Iris pigment epithelial cell (primary cell): ENCODE measurements at places on chromosomes 6 and 20.

DNA sequence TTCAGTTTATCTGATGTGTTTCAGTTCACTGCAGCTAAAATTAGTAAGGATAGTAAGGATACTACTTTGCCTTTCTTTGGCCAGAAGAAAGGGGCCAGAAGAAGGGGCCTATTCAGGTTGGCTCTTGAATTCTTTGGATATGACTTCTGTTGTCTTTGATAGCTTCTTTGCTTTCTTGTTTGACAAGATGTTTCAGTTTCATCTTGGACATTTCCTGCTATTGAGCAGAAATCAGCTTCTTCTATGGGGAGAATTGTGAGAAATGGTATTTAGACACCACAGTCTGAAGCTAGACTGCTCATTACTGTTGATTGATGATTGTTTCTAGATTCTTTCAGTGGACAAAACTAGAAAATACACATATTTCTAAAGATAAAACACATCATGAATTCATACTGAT is 23.2 kb downstream of the L3MBTL3 start:
- no peak for DNase-seq

DNA sequence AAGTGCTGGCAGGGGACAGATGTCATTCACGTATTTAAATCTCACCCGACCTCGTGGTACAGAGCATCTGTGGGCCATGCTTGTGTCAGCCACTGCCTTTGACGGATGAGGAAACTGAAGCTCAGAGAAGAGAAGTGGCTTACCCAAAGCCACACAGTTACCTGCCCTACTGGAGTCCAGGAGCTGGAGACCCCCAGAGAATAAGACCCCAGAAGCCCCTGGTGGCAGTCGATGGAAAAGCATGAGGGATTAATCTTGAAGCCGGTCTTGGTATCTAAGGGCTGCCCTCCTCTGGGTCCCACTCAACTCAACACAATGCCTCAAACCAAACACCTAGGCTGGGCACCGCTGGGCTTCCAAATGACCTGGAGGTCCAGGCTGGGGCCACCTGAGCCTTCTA is 83.1 kb downstream of the GRM4 start:
- DNase-seq, result no peak

GRCh38 chr6:26140967-26141294 is 53.7 kb downstream of the HFE start:
- DNase-seq, result no peak

- DNase-seq, result no peak
Measured at GRCh38 chr6:168045706-168046620, 33.0 kb downstream of the FRMD1 start.

DNA sequence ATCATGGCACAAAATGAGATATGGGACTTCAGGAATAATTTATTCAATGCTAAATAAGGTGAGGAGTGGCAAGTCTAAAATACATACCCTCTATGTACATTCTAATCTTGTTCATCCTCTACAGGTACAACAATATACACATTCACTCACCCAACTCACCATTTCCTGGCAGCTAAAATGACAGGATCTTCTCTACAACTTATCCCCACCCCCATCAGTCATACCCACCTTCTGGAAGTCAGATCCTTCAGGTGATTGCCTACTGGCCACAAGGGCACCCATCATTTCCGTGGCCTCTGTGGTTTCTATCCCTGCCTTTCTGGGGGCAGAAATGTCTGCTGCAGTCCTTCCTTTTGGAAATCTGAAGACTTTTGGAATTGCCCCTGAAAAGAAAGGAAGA is 22.8 kb upstream of the CRIP3 start:
- no peak for DNase-seq

GRCh38 chr6:141848029-141848890 is 284.5 kb upstream of the GJE1 start:
- peak; percentile 14 for DNase-seq

DNA sequence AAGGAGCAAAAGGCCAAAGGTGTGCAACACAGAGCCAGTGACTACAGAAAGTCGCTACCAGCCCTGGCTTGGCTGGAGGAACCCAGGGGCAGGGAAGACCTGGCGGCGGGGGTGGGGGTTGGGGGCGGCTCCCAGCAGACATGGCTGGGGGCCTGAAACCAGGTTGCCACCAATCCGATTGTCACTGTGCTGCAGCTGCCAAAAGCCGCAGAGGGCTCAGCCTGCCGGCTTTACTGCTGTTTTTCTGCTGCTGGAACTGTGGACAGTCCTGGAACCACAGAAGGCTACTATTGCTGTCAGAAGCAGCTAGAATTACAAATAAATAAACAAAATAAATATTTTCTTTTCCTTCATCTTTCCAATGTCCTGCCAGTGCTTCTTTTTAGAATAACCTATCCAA is 25.7 kb upstream of the OGFRL1 start:
- no peak for DNase-seq

GRCh38 chr6:152503546-152503945 is 133.6 kb downstream of the SYNE1 start:
- DNase-seq, result peak; percentile 55

DNA sequence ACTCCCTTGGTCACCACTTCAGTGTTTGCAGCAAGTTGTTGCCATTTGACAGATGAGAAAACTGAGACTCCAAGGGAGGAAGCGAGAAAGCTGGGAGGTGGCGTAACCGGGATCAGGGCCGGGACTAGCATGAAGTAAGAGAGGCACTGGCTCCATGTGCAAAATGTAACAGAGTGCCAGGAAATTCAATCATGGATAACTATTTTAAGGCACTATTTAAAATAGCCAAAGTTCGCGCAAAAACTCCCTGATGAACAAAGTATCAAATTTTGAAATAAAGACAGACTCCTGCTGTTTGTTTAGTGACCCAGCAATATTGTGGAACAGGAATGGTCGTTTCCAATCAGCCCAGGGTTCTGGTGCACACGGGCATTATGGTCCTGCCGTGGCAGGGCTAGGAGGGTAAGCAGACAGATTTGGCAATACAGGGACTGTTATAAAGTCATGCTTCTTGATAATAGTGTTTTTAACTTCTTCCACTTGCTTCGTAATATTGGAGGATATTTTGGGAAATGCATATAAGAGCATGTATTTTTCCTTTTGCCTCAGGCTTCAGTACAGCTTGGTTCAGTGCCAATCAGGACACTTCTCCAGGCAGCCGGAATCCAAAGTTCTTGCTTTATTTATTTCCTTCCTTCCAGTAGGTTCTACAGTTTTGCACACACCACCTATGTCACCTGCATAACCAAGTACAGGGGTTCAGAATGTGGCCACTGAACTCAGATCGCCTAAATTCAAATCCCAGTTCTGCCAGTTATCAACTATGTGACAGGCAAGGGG is 141.6 kb downstream of the EYA2 start:
- DNase-seq, result no peak

- no peak for DNase-seq
Measured at GRCh38 chr6:151441390-151442166, 10.3 kb downstream of the RMND1 start.

GRCh38 chr20:36852187-36852586 is 23.8 kb upstream of the TLDC2 start:
- DNase-seq, result no peak

- DNase-seq, result peak; percentile 54
Measured at GRCh38 chr20:35467339-35468224, 12.2 kb downstream of the CEP250 start.

GRCh38 chr6:130337534-130337933 is 28.3 kb upstream of the TMEM200A start:
- DNase-seq, result no peak

DNA sequence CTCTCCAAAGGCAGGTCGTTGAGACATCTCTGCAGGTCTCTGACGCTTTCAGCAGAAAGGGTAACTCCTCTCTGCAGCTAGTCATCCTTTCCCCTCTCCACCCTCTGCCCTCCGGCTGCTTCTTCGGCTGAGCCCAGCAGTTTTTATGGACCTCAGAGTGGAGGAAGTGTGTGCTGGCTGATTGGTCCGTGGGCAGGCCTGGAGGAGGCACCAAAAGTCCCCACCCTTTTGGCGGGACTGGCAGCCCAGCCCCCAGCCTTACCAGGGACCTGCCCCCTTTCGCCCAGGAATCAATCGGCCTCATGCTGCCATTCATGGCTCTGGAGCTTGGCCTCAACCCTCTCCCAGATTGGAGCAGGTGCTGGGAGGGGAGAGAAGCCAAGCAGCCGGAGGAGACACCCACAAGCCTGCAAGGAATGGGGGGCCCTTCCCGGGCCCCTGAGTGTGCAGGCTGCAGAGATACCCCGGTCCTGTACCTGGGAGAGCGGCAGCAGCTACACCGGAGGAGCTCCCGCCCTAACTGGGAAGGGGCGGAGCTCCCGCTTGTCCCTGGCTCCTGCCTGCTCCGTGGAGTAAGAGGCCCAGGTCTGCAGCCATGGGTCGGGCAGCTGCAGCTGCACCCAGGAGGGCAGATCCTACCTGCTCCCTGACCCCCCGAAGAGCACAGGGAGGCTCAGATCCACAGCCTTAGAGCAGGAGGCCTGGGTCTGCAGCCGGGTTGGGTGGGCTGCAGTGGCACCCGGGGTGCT is 170.3 kb upstream of the SOX4 start:
- no peak for DNase-seq

DNA sequence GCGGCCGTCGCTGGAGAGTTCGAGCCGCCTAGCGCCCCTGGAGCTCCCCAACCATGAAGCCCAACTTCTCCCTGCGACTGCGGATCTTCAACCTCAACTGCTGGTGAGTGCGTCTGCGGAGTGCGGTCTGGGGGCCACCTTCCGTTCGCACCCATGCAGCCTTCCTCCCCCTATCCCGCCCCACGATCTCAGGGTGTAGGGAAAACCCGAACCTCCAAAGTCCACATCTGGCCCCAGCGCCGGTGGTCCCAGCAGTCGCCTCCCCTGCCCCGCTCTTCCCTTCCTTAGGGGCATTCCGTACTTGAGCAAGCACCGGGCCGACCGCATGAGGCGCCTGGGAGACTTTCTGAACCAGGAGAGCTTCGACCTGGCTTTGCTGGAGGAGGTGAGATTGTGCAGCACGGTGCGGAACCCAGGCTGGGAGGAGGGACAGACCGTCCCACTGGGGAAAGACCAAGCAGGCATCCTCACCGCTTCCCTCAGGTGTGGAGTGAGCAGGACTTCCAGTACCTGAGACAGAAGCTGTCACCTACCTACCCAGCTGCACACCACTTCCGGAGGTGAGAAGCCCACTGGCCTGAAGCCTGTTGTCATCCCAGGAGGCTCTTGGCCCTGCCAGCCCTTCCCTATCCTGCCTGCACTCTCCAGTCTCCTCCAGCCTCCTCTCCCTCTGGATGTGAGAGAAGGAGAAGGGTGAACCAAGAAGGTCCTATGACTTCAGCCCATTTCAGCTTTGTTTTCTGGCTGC is 719 bp downstream of the SMPD2 start:
- DNase-seq, result peak; percentile 73

GRCh38 chr20:46721476-46721875 is 12.0 kb downstream of the SLC2A10 start:
- DNase-seq, result no peak

- no peak for DNase-seq
Measured at GRCh38 chr20:51906679-51907078, 104.4 kb upstream of the SALL4 start.

GRCh38 chr20:6588296-6588695 is 179.2 kb upstream of the BMP2 start:
- DNase-seq, result peak; percentile 59

DNA sequence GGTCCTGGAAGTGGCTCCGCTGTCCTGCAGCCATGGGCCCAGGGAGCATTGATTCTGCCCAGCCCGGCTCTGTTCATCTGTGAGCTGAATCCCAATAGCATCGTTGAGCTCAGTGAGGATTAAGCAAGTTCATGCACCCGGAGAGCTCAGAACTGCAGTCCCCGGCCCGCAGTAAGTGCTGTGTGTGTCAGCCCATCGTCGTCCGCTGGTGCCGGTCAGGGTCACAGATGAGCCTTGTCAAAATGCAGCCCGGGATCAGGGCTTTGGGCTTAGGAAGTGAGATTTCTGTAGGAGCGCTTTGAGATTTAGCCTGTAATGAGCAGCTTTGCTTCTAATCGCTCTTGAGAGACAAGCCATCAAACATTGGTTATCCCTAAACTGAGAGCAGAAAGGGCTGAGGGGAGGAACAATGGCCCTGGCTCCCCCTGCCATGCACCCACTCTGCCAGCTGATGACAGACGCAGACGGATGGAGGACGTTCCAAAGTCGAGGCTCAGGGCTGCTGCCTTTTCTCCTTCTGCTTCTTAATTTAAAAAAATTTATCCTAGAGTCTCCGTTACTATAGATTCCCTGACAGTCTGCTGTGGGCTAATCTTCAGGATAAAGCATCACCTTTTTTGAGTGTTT is 25.6 kb upstream of the SULF2 start:
- DNase-seq, result no peak

DNA sequence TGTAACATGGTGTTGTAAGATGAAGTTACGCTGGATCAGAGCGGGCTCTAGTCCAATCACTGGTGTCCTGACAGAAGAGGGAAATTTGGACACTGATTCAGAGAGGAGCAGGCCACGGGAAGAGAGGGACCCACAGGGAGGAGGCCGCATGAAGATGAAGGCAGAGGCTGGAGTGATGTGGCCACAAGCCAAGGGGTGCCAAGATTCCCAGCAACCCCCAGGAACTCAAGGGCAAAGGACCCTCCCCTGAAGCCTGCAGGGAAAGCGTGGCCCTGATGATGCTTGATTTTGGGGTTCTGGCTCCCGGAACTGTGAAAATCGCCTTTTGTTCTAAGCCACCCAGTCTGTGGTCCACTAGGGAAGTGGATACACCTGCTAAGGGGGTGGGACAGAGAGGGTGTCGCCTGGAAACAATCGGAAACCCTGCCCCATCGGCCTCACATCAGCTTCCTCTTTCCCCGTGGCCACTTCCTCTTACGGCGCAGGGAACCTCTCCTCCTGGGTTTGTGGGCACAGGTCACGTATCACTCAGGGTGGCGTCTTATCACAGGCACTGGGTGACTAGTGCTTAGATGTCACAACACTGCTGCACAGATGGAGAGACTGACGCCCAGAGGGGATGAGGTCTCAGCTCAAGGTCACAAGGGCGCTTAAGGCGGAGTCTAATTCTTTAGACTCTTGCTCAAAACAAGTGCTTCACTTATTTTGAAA is 58.0 kb downstream of the SULF2 start:
- no peak for DNase-seq

DNA sequence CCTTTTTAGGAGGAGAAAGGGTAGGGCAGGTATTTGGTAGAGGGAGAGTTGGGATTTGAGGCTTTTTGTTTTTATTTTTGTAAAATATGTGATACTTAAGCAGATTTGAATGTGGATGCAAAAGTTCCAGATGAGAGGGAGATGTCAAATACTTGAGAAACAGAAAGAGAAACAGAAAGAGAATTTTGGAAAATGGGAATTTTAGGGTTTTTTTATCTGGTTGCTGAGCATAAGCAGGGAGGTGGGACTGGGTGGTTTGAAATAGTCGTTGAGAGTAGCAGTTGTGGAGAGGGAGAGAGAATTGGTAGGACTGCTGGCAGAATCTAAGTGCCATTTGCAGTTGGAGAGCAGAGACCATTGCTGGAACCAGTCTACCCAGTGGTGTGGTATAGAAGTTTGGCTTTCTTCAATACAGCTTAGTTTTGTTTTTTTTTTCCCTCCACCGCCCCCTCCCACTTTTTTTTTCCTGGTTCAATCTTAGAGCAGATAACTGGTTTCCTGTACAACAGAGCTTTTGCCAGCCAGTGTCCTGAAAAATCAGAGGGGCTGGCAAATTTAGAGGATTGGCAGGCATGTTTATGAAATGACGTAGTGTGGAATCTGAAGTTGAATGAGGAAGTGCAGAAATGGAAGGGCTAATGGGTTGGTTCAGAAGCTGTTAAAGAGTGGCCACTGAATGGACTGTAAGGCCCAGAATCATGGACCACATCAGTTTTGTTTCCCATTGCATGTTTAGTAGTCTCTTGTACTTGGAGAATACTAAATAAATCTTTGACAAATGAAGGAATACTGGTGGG is 68.7 kb downstream of the ATRN start:
- DNase-seq, result no peak
